ENCODE measurements at places on chromosomes 5 and 9.

- no peak for DNase-seq
These were observed 21.0 kb downstream of the MACROH2A1 start for GRCh38 chr5:135377751-135378680.

DNA sequence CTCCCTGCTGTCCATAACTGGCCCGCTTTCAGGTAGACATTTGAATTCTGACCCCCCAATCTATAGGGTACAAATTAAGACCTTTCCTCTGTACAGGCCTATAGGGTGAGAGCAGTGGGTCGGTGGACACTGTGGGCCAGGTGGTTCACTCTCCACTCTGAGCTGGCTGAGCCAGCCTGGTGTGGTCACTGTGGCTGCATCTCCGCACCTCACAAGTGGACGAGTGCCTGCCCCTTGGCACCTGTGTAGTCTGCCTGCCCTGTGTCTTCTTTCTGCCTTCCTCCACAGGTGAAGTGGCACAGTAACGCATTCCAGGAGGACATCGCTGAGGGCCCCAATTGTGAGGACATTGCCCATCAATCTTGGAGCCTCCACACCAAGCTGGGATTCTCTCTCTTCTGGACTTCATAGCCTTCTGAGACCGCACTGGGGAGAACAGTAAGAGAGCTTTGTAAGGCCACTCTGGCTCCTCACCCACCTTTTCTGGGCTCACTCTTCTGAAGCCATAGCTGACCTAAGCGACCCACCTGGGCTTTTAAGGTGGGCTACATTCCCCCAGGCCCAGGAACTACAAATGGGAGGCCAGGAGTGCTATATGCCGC is 33.5 kb upstream of the JADE2 start:
- DNase-seq = no peak

- no peak for DNase-seq
These were observed 810.3 kb upstream of the ACO1 start for GRCh38 chr9:31574006-31574765.

- DNase-seq = no peak
These were observed 584.7 kb downstream of the SEMA5A start for GRCh38 chr5:8961219-8961618.

- no peak for DNase-seq
These were observed 412.7 kb upstream of the SMC2 start for GRCh38 chr9:103681435-103681834.

DNA sequence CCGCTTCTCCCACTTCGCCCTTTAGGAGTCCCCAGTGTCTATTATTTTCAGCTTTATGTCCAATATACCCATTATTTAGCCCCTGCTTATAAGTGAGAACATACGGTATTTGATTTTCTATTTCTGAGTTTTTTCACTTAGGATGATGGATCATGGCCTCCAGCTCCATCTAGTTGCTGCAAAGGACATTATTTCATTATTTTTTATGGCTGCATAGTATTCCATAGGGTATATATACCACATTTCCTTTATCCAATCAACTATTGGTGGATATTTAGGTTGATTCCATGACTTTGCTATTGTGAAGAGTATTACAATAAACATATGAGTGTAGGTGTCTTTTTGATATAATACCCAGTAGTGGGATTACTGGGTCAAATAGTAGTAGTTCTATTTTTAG is 162.9 kb downstream of the FER start:
- no peak for DNase-seq

DNA sequence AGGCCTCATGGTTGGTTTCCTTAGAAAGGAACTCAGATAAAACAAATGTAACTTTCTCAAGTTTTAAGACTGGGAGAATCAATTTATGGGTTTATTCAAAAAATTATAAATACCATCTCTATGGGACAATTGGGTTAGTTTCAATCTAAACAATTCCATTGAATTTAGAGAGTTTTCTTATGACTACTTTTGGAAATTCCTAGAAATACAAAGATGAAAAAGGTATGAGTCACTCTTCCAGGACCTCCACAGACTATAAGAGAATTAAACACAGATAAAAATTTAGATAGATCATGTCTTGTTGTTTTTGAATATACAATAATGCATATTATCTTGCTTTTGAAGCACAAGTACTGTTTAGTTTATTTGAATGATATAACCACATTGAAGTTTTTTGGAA is 188.7 kb downstream of the CHSY3 start:
- DNase-seq = no peak

DNA sequence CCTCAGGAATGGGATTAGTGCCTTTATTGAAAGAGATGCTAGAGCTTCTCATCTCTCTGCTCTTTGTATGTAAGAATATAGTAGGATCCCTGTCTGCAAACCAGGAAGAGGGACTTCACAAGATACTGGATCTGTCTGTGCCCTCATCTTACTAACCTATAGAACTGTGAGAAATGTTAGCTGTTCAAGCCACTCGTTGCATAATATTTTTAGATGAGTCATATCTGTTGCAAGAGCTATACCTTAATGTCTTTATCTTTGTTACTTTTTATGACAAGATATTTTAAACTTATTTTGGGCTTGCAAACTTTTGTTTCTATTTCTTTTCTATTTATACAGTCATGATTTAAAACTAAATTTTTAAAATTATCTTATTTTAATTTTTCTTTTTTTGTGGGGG is 1296.8 kb upstream of the CDH6 start:
- no peak for DNase-seq
